ENCODE measurements at places on chromosomes 3 and 15.

DNA sequence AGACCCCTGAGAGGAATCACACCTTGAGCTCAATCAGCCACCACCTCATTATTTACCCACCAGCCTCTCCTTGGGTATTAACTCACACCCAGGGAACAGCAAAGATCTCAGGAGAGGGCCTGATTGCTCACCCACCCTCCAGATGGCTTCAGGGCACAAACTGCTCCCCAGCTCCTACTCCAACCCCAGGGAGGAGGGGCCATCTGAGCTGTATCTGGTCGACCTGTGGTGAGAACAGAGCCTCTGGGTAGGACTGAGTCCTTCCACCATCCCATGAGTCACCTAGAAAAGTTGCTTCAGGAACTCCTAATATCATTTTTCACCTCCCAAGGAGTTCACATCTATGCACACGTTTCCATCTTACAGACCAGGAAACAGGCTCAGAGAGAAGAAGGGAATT, 44.8 kb upstream of the HES1 start:
- no peak for DNase-seq

DNA sequence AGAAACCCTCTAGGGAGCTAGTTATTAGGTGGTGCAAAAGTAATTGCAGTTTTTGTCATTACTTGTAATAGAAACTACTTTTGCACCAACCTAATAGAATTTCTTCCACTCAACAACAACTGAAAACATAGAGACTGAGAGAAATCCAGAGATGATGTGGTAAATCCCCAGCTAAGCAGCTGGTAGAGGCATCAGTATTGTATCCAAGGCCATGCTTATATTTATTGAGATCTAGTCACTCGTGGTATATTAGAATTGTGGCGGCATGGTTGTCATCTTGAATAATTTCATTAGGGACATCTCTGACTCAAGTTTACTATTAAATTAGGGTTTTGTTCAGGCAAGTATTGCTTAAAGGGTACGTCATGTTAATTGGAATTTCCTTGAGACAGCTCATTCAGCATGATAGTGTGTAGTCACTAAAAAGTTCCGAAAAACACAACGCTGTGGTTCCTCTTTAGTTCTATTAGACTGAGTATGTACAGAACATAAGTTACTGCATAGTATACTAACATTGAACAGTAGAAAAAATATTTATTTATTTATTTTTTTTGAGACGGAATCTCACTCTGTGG, 35.3 kb downstream of the PAK2 start:
- DNase-seq = no peak

DNA sequence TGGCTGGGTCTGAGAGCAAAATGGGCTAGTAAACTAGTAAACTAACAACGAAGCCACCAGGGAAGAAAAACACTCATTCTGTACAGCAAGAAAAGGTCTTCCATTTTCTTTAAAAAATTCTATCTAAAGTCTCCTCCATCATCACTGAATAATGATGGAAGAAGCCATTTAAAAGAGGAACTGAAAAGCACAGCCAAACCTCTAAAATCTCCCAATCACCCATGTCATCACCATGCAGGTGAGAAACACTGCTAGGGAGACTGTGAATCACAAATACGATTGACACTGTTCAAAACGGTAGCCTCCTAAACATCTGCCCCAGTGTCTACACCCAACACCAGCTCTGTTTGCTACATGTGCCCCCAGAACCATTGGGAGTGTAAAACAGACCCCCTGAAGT, 140.4 kb downstream of the RORA start:
- no peak for DNase-seq

- DNase-seq = no peak
Measured at GRCh38 chr15:33016405-33017024, 178.0 kb downstream of the FMN1 start.

Data from DND-41 (cell line).